ENCODE measurements at places on chromosomes 13 and 19. TPM values are rescaled to one million over a fixed set of nuclear protein-coding genes. Genes with fewer than 3 reads are reported as not detected.

DNA sequence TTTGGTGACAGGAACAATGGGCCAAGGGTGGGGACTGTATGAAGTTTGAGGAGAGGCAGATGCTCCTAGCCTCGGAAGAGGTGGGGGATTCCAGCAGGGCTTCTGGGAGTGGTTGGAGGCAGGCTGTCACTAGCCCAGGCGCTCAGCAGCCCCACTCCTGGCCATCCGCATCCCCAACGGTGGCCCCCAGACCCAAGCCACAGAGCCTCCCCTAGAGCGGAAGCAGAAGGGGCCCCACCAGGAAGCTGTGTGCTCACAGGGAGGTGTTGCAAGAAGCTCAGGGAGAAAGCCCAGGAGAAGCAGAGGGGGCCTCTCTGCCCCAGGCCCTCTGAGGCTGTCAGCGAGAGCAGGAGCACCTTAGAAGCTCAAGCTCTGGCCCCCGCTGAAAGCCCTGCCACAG, 8.3 kb downstream of the PRAM1 start:
- DNase-seq = peak; percentile 24

ZNF600 gene
- total RNA-seq = 14.1 TPM

GRCh38 chr13:25652764-25653163, 281.0 kb downstream of the ATP8A2 start:
- DNase-seq = no peak

DNA sequence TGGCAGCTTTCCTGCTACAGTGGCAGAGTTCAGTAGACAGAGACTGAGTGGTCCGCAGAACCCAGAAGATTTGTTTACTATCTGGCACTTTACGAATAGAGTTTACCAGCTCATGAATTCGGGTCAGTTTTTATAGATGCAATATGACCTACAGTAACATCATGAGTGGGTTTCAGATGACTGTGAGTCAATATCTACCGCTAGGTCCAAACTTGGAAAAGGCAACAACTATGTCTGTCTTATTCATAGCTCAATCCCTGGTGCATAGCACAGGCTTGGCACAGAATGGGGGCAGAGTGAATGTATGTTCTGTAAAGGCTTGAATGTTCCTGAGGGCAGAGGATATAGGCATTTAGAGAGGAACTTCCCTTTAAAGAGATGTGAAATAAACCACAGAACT, 65.2 kb downstream of the RAP2A start:
- no peak for DNase-seq

ZNF71 gene
- total RNA-seq = 6.9 TPM

DNA sequence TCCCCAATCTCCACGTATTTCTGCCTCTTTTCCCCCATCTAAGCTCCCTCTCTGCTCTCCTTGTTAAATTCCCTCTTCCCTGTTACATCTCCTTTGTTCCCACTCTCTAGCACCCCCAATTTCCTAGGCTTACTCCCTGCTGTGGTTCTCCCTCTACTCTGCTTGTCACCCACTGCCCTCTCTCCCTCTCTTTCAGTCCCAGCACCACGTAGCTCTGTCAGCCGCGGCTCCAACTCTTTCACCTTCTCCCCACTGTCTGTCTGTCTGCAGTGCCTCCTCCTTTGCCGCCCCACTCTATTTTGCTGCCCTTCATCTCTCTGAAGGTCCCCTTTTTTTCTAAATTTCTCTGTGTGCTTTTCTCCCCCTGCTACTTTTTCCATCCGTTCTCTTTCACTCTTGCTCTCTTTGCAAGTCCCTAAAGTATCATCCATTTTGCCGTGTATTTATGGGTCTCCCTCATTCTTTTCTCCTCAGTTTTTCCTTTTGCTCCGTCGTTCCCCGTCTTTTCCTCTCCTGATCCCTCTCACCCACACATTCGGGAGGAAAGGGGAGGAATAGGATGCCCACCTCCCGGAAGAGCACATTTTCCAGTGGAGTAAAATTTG, 937 bp downstream of the ZNF841 start:
- no peak for DNase-seq

GRCh38 chr19:6740589-6741343, 1.3 kb downstream of the TRIP10 start:
- peak; percentile 32 for DNase-seq

TMPRSS9 gene
- total RNA-seq = 0.19 TPM

SYNE4 gene
- total RNA-seq = 3.3 TPM

GRCh38 chr13:45705918-45706317, 3.8 kb downstream of the CBY2 start:
- DNase-seq = no peak

DNA sequence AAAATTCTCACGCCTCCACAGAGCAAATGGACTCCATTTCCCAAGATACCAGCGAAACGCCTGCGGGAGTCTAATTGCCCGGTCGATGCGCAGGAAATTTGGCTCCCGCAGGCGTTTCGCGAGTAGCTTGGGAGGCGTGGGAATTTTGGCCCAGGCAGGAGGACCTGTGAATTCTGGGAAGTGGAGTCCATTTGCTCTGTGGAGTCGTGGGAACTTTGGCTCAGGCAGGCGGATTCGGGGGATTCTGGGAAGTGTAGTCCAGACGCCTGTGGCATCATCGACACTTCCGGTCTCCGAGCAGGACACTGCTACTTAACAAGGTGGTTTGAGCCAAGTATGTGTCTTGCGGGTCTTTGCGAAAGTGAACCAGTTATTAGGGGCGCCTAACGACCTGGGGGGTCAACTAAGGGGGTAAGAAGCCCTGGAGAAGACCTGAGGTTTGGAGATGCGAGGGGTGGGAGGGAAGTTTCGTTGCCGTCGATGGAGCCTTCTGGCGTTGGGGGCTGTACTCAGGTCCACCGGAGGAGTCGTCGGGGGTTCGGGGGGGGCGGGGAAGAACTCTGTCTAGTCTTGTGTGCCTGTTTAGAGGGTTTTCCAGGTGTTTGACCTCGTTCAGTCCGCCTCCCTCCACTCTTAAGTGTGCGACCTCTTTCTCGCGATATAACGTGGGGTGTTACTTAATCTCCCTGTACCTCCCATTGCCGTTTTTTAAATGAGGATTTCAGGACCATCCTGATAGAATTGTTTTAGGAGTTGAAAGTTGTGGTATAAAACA, at the start of gene ZNF155:
TSS of gene ZNF155 (plus strand) at position 277 of the 775 bp plus-strand sequence. CDS start 4,356 bp downstream, outside the sequence.
- DNase-seq = peak; percentile 72

- DNase-seq = no peak
These were observed 12.7 kb downstream of the ZNF574 start for GRCh38 chr19:42088471-42089190.

NPHS1 gene
- 0.74 TPM for total RNA-seq

GRCh38 chr19:39319892-39320248, 793 bp downstream of the LRFN1 start:
- DNase-seq = no peak

DNA sequence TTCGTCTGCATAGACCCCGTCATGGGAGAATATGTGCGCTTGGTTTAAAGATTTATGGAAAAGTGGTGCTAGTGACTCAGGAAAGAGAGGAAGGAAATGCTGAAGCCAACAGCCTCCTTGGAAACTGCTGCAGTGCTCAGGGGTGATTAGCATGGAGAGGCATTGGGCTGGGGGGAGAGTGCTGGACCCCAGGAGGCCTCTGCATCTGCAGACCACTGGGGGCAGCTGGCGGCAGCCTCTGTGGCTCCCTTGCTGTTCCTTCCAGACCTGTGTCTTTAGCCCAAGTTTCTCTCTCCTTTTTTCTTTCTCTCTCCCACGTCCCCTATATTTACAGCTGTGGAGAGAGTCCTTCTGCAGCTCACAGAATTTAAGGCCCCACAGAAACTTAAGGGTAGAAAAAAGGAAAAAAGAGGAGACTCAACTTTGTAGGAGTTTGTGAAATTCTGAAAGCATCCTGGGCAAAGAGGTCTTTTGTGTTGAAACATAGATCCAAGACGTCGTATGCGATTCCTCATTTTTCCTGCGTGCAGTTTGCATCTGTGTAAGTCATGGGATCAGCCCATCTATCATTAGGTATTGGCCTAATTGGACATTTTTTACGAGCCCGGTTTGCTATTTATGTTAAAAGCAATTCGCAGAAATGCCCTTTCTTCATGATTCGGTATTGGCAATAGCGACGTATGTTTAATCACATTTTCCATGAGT, 116.2 kb upstream of the ZNF536 start:
- no peak for DNase-seq

- DNase-seq = peak; percentile 41
These were observed 28.4 kb downstream of the SAE1 start for GRCh38 chr19:47158879-47159503.

GRCh38 chr19:2223959-2224358, 12.2 kb downstream of the PLEKHJ1 start:
- no peak for DNase-seq

- no peak for DNase-seq
These were observed 6.0 kb downstream of the SIGLEC11 start for GRCh38 chr19:49954933-49955332.

PBX4 gene
- 56.8 TPM for total RNA-seq

DNA sequence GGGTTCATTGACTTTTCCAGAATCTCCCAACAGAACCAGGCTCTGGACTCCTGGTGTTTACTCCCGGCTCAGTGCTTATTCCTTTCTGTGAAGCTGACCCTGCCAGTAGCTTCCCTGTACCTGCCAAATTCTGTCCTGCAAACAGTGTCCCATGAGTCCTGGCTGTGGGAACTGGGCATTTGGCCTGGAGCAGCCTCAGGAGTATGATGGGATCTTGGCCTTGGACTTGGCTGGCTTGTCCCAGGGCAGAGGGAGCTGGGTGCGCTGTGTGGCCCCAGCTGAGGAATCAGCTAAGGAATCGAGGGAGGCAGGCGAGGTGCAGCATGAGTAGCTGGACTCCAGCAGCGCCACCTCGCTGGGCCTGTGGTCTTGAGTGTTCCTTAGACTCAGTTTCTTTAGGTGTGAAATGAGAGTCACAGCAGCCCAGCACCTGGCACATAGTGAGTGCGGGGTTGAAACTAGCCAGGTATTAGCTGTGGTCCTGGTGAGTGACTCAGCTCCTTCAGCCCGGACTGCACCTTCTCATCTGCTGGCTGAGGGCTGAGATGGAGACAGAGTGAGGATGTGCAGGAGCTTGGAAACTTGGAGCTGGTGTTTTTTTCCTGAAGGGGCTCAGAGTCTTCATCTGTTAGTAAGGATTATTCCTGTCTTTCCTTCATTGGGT, 10.4 kb downstream of the CLASRP start:
- no peak for DNase-seq

DNA sequence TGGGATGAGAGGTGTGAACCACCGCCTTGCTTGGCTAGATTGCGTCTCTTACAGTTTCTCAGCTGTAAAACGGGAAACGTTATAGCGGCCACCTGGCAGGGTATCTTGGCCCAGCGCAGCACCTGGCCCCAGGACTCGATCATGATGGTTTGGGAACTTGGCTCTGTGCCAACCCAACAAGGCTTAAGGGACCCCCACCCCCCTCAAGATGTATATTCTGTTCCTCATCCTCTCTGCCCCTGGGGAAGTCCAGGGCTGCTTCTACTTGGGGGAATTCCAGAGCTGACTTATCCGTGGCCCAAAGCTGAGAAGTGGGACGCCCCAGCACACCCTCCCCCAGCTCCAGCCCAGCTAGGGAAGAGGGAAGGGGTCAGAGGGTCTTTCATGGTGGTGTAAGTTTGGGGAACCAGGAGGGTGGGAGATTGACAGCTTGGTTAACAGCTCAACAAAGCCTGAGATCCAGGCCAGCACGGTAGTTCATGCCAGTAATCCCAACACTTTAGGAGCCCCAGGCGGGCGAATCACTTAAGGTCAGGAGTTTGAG, 695 bp downstream of the ICAM1 start:
- DNase-seq = peak; percentile 44

DNA sequence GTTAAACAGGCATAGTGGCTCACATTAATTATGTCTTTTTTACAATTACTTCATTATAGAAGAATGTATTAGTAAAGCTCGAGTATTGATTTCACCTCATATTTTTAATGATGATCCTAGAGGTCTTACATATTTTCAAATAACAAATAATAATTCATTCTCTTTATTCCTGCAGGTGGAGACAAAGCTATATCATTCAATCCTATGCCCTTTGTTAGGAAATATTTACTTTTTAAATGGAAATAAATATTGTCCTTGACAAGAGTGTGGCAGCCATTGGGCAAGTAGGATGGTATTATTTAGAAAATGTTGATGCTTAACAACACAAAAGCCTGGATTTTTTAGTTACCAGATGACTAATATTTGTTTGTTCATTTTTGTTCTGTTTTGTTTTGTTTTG, 127.6 kb downstream of the COG6 start:
- DNase-seq = no peak

DNA sequence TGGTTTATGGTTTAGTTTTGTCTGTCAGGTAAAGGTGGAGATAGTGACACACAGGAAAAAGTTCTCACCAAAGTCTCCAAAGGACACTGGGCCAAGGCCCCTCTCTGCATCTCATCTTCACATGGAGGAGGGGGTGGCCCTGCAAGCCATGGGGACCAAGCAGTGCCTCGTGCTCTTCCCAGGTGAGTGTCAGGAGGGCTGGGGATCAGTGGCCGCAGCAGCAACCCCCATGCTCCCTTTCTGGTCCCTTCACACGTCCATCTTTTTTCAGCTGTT, 88.0 kb downstream of the RGCC start:
- no peak for DNase-seq

DNA sequence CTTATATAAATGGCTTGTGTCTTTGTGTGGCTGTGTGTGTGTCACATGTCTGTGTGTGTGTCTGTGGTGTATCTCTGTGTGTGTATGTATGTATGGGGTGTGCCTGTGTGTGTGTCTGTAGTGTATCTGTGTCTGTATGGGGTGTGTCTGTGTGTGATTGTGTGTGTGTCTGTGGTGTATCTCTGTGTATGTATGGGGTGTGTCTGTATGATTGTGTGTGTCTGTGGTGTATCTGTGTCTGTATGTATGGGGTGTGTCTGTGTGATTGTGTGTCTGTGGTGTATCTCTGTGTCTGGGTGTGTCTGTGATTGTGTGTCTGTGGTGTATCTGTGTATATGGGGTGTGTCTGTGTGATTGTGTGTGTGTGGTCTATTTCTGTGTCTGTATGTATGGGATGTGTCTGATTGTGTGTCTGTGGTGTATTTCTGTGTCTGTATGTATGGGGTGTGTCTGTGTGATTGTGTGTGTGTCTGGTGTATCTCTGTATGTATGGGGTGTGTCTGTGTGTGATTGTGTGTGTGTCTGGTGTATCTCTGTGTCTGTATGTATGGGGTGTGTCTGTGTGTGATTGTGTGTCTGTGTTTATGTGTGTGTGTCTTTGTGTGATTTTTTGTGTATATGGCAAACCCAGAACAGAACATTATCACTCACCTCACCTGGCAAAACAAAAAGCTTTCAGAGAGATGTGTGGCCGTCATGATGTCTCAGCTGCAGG, 56.1 kb upstream of the MCF2L start:
- DNase-seq = no peak

All from activated T-cell treated with anti-CD3 and anti-CD28 coated beads, Interleukin-2, amount 50 U/mL, for 72 hours (primary cell).